ENCODE measurements at places on chromosomes 12 and 14. TPM values are rescaled to one million over a fixed set of nuclear protein-coding genes. Genes with fewer than 3 reads are reported as not detected.
A peak's percentile ranks its signal among the peaks of the same experiment; 100 is the strongest.

GRCh38 chr12:77940011-77940423 lies 109.3 kb downstream of the NAV3 start:
- no peak overlapping the region for H3K4me3 ChIP-seq
- H3K4me1 ChIP-seq: peaks cover 4% of the 10 kb centered on the region
- H3K36me3 ChIP-seq: no peaks in the 10 kb centered on the region
- no peaks in the 10 kb centered on the region for H3K27me3 ChIP-seq
- no peak for DNase-seq

DNA sequence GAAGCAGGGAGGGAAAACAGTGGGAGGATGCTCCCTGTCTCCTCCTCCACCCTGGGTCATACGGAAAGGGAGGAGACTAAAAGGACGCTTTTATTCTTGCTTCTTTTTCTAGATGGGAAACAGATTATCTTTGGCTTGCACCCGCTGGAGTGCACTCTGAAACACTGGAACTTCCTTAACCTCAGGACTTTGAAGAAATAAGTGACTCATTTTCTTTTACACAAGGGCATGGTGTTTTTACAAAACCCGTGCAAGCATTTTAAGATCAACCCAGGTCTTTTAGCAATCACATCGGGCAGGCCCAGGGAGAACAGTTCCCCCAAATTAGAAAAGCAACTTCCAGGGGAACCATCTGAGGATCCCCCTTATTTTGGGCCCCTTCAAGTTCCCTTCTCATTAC lies 80.9 kb upstream of the TSPAN11 start:
- no peaks in the 10 kb centered on the region for H3K36me3 ChIP-seq
- no peaks in the 10 kb centered on the region for H3K4me1 ChIP-seq
- H3K4me3 ChIP-seq: no peak overlapping the region
- DNase-seq: no peak
- H3K27ac ChIP-seq: no peak overlapping the region

GRCh38 chr12:48954841-48955501 lies 2.3 kb downstream of the ARF3 start:
- H3K36me3 ChIP-seq: no peaks in the 10 kb centered on the region
- DNase-seq: no peak
- no peak overlapping the region for H3K4me3 ChIP-seq
- no peaks in the 10 kb centered on the region for H3K27me3 ChIP-seq
- H3K27ac ChIP-seq: no peak overlapping the region

DNA sequence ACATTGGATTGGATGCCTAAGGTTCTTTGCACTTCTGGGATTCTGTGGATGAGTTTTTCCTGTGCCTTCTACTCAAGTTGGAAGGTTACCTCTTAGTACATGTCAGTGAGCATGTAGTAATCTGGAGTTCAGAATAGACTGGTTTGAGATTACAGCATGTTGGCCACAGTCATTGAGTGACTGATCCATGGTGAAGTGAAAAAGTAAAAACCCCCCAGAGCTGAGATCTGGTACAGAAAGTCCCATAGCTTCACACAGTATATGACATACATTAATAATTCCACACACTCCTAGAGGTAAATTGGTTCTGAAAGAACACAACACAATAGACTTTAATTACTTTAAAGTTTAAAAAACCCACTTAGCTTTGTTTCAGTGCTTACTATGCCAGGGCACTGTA lies 11.9 kb upstream of the CCND2 start:
- no peaks in the 10 kb centered on the region for H3K27me3 ChIP-seq
- H3K4me3 ChIP-seq: no peak overlapping the region
- H3K36me3 ChIP-seq: no peaks in the 10 kb centered on the region
- no peak for DNase-seq

DNA sequence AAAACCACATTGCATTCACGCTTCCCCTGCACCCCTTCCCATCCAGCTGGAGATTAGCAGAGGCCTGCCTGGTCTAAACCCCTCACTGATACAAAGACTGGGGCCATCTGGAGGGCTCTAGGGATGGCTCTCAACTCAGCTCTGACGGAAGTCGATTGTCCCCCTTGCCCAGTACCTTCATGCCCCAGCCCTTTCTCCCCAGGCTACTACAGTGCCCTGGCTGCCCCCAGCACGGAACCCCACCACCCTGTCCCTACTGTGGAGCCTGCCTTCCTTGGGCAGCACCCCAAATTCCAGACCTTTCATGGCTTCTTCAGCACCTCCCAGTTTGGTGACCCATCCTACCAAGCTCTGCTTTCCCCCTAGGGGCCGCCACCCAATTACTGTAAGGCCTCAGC lies 25.6 kb downstream of the ZFP36L1 start:
- no peaks in the 10 kb centered on the region for H3K36me3 ChIP-seq
- no peaks in the 10 kb centered on the region for H3K27me3 ChIP-seq
- no peak overlapping the region for H3K27ac ChIP-seq
- H3K4me1 ChIP-seq: peaks cover 13% of the 10 kb centered on the region
- no peak for DNase-seq

DNA sequence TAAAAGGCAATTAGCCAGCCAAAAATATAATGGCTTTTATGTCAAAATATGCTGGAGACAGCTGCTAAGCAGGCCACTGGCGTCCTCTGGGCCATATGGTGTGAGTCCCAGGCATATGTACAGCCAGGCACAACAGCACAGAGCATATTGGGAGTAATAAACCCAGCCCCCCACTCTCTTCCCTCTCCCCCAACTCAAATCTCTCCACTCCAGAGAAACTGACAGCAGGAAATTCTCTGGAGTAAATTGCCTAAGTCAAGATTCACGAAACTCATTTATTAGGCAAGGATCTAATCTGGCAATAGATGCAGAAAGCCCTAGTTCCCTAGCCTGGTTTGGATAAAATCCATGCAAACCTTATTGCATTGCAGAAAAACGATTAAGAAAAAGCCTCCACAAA lies 147.9 kb upstream of the SEL1L start:
- no peaks in the 10 kb centered on the region for H3K4me1 ChIP-seq
- no peaks in the 10 kb centered on the region for H3K27me3 ChIP-seq
- no peak for DNase-seq
- H3K27ac ChIP-seq: no peak overlapping the region
- no peak overlapping the region for H3K4me3 ChIP-seq

DNA sequence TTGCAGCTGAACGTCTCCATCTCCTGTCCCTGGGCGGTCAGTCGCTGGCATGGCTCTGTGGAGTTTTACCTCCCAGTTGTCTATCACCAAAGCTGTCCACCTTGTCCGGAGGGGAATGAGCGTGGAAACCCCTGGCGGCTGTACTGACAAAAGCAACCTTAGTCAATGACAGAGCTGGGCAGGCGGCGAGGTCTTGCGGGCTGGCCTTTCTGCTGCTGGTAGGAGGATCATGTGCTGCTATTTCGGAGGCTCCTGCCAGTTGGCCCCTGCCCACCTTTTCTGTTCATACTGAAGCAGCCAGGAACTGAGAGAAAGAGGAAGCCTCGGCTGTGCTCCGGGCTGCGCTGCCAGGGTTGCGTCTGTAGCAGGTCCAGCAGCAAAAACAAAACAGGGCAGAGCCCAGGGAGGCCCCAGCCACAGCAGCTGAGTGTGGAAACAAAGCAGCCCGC lies 57.7 kb downstream of the HMGA2 start:
- peak overlapping the region; percentile 31 for H3K4me3 ChIP-seq
- H3K36me3 ChIP-seq: no peaks in the 10 kb centered on the region
- DNase-seq: no peak
- peaks cover 16% of the 10 kb centered on the region for H3K4me1 ChIP-seq
- H3K27me3 ChIP-seq: no peaks in the 10 kb centered on the region

GRCh38 chr14:97707603-97708002 lies 910.4 kb downstream of the VRK1 start:
- no peaks in the 10 kb centered on the region for H3K4me1 ChIP-seq
- H3K27me3 ChIP-seq: no peaks in the 10 kb centered on the region
- no peak overlapping the region for H3K27ac ChIP-seq
- H3K4me3 ChIP-seq: no peak overlapping the region

- H3K36me3 ChIP-seq: no peaks in the 10 kb centered on the region
- no peak overlapping the region for H3K4me3 ChIP-seq
- no peaks in the 10 kb centered on the region for H3K4me1 ChIP-seq
- no peaks in the 10 kb centered on the region for H3K27me3 ChIP-seq
- DNase-seq: no peak
Observed at GRCh38 chr12:75120311-75120711, 89.3 kb downstream of the KCNC2 start.

GRCh38 chr12:49536526-49537071 lies 2.2 kb upstream of the KCNH3 start:
- H3K27me3 ChIP-seq: peaks cover 4% of the 10 kb centered on the region
- H3K4me1 ChIP-seq: peaks cover 15% of the 10 kb centered on the region
- no peak overlapping the region for H3K27ac ChIP-seq
- no peak for DNase-seq

DNA sequence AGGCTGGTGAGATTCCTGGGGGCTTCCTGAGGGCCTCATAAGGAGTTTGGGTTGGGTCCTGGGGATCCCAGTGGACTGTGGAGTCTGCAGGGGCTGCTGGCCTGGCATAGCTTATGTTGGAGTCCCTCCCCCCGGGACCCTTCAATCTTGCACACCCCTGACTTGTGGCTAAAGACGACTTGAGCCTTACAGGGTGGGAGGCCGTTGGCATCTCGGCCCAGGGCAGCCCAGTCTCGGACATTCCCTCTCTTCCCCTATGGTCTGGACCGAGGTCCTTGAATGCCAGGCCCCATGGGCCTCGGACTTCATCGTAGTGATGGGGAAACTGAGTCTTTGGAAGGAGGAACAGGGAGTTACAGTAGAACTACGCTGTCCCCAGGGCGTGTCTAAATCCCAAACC lies 12.5 kb downstream of the RTL1 start:
- H3K4me1 ChIP-seq: no peaks in the 10 kb centered on the region
- no peak for DNase-seq
- no peak overlapping the region for H3K27ac ChIP-seq
- no peak overlapping the region for H3K4me3 ChIP-seq
- no peaks in the 10 kb centered on the region for H3K27me3 ChIP-seq
- H3K36me3 ChIP-seq: no peaks in the 10 kb centered on the region

DNA sequence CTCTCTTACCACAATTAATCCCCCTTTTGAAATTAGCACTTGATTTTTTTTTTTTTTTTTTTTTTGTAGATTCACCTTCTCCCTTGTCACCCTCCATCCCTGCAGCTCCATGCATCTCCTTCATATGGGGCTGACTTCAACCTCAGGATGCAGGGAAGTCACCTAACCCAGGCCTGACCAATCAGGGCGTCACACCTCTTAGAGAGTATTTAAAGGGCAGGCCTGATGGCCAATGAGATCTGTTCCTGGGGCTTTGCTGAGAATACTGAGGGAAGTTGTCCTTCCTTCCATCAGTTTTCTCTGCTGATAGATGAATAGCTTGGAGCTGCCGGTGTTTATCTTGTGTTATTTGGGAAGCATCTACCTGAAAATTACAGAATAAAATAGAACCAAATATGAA lies 1104.7 kb upstream of the TMEM132C start:
- no peaks in the 10 kb centered on the region for H3K4me1 ChIP-seq
- no peaks in the 10 kb centered on the region for H3K36me3 ChIP-seq
- no peak overlapping the region for H3K27ac ChIP-seq
- no peak overlapping the region for H3K4me3 ChIP-seq

DNA sequence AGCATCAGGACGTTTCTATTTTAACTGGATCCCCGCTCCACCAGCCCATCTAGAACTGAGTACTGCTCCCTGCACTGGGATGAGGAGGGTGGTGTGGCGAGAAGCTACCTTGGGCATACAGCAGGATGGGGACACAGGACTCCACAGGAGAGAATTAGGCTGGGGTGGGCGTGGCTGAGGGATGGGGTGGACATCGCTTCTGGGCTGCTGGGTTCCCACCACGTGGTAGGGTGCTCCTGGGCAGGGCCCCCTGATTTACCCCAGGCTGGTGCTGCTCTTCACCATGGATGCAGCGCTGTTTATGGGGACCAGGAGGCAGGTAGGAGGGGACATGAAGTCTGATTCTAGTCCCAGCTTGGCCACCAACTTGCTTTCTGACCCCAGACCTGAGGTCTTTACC lies 41.9 kb downstream of the VDR start:
- H3K27ac ChIP-seq: peak overlapping the region; percentile 23
- no peak overlapping the region for H3K4me3 ChIP-seq
- peaks cover 20% of the 10 kb centered on the region for H3K4me1 ChIP-seq
- H3K36me3 ChIP-seq: no peaks in the 10 kb centered on the region
- no peak for DNase-seq

GRCh38 chr14:25463480-25463879 lies 413.5 kb upstream of the STXBP6 start:
- no peak for DNase-seq
- H3K36me3 ChIP-seq: no peaks in the 10 kb centered on the region
- no peaks in the 10 kb centered on the region for H3K4me1 ChIP-seq

DNA sequence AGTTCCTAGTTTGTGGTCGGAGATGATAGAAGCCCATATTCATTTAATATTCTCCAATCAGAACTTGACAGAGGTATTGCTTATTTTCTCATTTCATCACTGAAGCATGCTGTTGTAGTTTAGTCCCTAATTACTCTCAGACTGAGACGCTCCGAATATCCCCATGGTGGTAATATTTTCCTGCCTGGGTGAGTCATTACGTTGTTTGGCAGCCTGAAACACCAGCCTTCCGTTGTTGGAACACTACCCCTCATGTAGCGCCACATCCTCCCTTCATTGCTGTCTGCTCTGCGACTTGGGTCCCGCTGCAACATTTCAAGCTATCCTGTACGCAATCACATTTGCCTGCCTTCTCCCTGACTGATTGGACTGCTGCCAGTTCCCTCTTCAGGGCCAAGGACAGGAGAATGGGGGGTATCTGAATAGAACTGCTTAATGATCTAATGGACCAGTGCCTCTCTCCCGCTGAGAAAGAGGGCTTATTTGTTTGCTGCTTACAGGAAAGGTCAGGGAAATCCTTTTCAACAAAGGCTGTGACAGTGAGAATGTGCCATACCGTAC lies 369.1 kb downstream of the NPAS3 start:
- no peaks in the 10 kb centered on the region for H3K27me3 ChIP-seq
- no peaks in the 10 kb centered on the region for H3K4me1 ChIP-seq
- no peak overlapping the region for H3K4me3 ChIP-seq

DNA sequence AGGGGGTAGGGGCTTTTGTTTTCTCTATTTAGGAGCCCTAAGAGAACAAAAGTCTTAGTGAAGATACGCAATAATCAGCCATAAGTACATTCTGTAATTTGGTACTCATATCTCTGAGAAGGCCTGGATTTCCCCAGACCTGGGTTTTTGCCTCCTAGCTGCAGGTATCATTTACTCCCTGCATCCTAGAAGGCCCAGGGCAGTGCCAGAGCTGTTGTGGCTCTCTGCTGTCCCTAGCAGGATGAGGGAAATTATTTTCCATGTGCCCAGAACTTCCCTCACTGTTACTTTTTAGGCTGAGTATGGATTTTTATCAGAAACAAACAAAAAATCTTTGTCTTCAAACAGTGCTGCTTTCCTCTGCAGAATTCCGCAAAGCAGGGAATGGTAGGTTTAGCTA lies 192.5 kb upstream of the SYT1 start:
- no peaks in the 10 kb centered on the region for H3K36me3 ChIP-seq
- no peak overlapping the region for H3K27ac ChIP-seq
- no peak for DNase-seq
- no peak overlapping the region for H3K4me3 ChIP-seq
- H3K4me1 ChIP-seq: no peaks in the 10 kb centered on the region

GRCh38 chr12:2246358-2246757 lies 193.6 kb downstream of the CACNA1C start:
- peaks cover 4% of the 10 kb centered on the region for H3K4me1 ChIP-seq
- no peak overlapping the region for H3K27ac ChIP-seq
- H3K27me3 ChIP-seq: no peaks in the 10 kb centered on the region
- DNase-seq: no peak

- H3K4me3 ChIP-seq: peak overlapping the region; percentile 21
- no peaks in the 10 kb centered on the region for H3K36me3 ChIP-seq
- peak overlapping the region; percentile 87 for H3K27ac ChIP-seq
Observed at GRCh38 chr14:24315807-24316596, 4.7 kb downstream of the LTB4R start.

Gene APOF
- not detected for total RNA-seq

Gene CALM1
- total RNA-seq: 260 TPM

Gene MIP
- not detected for total RNA-seq

Gene C12orf50
- not detected for total RNA-seq

Gene PPP2R5E
- total RNA-seq: 22.6 TPM

Gene PLCZ1
- total RNA-seq: not detected

Measured in vagina (tissue), 2 donors.